Lung (tissue), 17 donors: ENCODE measurements at places on chromosomes 7 and 10. TPM values are rescaled to one million over a fixed set of nuclear protein-coding genes. Genes with fewer than 3 reads are reported as not detected.

The CRTAC1 gene
- total RNA-seq: 82.4 TPM

The GPR22 gene
- not detected for total RNA-seq

The AKR1C1 gene
- 7.9 TPM for total RNA-seq

The ST8SIA6 gene
- total RNA-seq: 4.0 TPM

The IKZF5 gene
- 12.1 TPM for total RNA-seq

The CFAP69 gene
- total RNA-seq: 60.0 TPM

The STEAP1B gene
- 1.5 TPM for total RNA-seq

The HOXA11 gene
- total RNA-seq: not detected

The GRID1 gene
- 3.6 TPM for total RNA-seq
